Neuronal stem cell (in vitro differentiated cells): ENCODE measurements at places on chromosomes 5 and 9.
A peak's percentile ranks its signal among the peaks of the same experiment; 100 is the strongest.

GRCh38 chr5:115196161-115196560 is 26.5 kb upstream of the TRIM36 start:
- no peak for DNase-seq

- DNase-seq, result no peak
Observed at GRCh38 chr9:69905851-69906250, 85.2 kb downstream of the CFAP95 start.

DNA sequence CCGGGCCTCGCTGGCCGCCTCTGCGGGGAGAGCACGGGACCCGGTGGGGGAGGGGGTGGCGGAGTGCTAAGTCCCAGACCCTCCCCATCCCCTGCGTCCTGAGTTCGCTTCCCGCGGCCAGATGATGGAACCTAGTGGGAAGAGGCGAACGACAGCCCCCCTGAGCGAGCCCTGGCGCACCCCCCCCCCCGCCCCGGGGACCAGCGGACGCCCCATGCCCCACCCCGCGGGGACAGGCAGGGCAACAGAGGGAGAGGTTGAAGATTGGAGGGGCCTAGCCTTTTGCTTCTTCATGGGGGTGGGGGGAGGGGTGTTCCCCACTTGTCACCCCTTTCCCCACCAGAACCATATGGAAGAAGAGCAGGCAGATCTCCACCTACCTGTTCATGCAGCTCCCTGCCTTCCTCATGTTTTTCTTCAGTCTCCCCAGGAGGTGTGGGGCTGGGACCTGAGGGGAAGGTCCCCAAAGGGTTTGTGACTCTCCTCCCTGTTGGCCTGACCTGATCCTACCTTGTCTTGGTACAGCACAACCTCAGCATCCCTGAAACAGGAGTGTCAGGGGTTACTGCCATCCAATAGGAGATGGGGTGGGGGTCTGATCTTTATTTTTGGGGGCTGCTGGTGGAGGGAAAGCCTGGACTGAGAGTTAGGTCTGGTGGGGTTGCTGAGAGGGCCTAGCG is 485 bp downstream of the FAM53C start:
- DNase-seq, result no peak

DNA sequence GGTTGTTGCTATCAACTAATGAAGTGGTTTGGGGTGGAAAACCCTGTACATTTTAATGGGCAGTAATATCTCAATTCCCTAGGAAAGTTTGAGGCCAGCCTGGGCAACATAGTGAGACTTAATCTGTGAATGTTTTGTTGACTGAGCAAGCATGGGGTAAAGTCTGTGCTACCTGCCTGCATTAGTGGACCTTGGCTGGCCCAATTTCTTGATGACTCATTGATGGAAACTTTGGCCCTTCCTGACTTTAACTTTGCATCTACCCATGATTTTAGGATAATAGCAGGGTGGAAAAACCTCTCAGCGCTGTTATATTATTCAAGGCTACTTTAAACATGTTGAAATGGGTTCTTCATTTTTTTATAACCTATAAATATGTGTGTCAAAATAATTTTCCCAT is 389.4 kb upstream of the RORB start:
- DNase-seq, result no peak

DNA sequence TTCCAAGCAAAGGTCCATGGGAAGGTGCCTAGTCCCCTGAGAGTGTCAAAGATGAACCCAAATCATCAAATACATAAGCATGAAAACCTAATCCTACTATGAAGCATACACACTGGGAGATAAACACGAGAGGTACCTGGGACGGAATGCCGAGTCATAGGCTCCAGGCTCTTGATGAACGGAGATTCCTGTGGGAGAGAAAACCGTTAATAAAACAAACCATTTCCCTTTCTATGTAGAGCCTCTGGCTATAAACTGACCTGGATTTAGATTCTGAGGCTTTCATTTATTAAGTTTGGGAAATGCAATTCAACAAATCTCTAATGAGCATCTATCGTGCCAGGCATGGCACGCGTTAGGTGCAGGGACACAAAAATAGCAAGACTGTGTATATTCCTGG is 206.4 kb upstream of the IL12B start:
- DNase-seq, result no peak

DNA sequence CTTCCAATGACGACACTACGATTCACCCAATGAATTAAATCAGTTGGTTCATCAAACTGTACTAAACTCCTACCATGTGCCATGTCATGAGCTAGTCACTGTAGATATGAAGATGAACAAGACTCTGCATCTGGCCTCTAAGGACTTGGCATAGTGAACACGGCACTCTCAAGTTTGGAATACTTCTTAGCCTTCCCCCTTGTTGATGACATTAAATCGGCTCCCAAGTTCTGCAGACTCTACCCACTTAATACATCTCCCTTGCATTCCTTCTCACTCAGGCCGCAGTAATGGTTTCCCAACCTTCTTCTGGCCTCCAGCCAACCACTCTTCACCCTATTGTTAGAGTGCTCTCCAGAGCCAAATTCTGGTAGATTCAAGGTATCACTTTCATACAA is 184.7 kb downstream of the MAPKAP1 start:
- no peak for DNase-seq

GRCh38 chr9:34457266-34458012 is 931 bp downstream of the FAM219A start:
- DNase-seq, result peak; percentile 27

DNA sequence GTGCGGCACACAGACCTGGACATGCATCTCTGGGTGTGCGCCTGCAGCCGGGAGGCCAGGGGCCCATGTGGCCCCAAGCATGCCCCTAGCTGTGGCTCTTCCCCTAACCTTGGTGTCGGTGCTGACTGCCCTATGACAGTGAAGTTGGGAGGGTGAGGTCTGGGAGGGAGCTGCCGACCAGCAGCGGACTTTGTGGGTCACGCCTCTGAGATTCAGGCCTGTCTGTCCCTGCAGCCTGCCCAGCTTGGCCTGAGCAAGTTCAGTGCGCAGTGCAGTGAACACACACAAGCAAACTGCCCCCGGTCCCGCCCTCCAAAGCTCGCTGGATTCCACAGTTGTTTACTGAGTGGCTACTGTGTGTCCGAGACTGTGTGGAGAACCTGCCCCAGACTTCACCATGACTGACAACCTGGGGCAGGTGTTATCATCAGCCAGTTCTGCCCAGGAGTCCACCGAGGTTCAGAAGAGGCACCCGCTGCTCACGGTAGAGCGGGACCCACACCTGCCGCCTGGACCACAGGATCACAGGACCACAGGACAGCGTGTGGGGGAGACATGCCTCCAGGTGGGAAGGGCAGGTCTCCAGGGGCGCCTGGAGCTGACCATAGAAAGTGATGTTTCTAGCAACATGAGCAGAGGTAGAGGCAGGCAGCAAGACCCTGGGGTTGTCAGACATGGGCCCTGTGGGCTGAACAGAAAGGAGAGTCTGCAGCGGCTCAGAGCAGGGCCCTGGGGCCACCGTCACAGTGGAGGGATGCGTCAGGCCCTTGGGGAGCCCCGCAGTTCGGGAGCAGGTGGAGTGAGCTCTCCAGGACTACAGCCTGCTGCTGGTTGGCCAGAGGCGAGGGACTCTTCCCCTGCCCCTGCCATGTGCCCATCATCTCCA is 105.1 kb downstream of the PHF2 start:
- DNase-seq, result no peak

DNA sequence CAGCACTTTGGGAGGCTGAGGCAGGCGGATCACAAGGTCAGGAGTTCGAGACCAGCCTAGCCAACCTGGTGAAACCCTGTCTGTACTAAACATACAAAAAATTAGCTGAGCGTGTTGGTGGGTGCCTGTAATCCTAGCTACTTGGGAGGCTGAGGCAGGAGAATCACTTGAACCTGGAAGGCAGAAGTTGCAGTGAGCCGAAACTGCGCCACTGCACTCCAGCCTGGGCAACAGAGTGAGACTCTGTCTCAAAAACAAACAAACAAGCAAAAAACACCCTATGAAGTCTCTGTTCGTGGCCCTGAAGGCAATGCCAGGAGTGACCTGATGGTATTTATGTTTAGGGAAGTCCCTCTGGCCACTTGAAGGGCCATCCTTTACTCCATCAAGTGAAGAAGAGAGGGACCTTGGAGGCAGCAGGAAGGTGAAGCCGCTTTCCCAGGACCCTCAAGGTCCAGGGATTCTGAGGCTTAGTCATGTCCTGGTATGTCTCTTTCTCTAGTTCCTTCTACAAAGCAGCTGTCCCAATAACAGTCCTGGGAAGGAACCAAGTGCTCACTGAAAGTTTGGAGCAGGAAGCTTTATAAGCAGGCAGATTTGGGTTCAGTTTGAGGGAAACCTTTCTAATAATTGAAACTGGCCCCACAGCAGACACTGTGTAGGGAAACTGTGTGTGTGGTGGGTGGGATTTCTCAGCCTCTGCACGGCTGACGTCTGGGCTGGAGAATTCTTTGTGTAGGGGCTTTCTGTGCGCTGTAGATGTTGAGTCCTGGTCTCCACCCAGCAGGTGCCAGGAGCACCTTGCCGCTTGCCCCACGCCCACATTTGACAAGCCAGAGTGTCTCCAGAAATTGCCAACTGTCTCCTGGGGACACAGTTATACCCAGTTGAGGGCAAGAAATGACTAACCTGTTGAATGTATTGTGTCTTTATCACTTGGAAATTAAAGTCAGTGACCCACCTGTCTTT is 12.5 kb downstream of the PHF2 start:
- no peak for DNase-seq

DNA sequence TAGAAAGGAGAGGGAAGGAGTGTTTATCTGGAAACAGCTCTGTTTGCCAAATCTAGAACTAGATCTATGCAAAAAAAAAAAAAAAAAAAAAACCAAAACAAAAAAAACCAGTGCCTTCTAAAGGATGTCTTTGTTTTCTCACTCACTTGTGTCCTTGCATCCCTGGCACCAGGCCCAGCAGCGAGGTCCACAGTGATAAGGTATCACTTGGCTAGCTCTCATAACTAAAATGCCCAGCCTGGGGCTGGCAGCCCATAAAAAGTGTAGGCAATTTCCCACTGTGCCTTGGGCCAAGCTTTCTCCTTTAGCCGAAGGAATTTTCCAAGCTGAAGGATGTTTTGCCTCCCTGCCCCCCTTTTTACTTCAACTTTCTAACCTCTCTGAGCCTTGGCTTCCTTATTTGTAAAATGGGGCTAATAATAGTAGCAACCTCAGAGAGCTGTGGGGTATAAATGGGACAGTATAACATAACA is 20.8 kb downstream of the RGS3 start:
- no peak for DNase-seq

DNA sequence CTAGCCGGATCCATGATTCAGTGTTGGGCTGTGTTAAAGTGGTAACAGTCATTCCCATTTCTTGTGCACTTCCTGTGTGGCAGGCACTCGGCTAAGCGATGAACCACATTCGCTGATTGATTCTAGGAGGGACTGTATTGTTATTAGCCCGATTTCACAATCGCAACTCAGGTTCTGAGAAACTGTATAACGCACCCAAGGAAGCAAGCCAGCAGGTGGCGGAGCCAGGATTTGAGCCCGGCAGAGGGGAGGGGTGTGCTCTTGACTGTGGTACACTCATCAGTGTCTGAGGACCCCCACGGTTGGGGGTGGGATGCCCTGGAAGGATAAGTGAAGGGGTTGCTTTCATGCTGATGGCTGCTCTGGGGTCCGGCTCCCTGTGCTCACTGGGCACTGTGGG is 34.7 kb downstream of the LRSAM1 start:
- no peak for DNase-seq
